B cell (primary cell): ENCODE measurements at places on chromosomes 13 and 19.

DNA sequence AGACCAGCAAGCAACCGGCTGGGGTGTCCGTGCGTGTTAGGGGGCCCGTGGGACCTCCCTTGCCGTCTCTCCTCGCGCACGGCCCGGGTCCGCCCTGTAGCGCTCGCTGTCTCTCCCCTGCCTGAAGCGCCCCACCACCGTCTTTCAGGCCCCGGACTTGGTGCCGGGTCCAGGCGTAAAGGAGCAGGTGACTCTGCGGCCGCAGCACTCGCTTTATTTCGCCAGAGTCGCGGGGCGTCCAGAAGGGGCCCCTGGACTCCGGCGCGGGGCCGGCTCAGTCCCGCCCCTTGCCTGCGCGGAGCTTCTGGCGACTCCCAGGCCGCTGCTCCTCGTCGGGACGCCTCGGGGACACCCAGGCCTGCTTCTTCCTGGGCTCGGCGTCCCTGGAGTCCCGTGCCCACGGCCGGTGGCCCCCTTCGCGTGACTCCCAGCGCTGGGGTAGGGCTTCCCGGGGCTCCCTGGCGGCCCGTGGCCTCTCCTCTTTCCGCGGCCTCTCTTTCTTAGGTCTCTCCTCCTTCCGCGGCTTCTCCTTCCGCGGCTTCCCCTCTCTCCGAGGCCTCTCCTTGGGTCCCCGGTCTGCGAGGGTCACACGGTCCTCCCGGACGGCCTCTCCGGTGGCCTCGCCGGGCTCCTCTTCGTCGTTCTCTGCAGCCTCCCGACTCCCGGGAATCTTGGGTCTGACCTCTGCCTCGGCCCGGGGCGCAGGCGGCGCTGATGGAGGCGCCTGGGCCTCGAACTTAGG is 3.1 kb downstream of the AMH start:
- peak; percentile 64 for DNase-seq

- no peak for DNase-seq
These were observed 2.7 kb upstream of the MADCAM1 start for GRCh38 chr19:493391-494170.

GRCh38 chr13:75079226-75079625 is 402.7 kb downstream of the TBC1D4 start:
- DNase-seq, result no peak

DNA sequence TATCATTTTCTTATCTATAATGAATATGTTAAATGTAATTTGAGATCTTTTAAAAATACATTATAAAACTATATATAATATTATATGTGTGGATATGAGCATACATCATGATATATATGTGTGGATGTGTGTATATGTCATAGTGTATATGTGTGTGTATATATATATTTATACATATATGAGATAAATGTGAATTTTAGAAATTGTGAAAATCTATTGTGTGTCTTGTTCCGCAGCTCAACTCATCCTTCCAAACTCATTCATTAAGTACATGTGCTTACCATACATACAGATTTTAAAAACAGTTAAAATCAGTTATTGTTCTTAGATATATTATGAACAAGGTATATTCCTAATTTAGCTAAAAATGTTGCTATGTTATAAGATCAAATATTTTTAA is 435.2 kb upstream of the MIR17HG start:
- no peak for DNase-seq

GRCh38 chr19:47203254-47203653 is 27.7 kb downstream of the BBC3 start:
- DNase-seq, result no peak

- DNase-seq, result no peak
These were observed 50.8 kb upstream of the XPO4 start for GRCh38 chr13:20953245-20953931.

DNA sequence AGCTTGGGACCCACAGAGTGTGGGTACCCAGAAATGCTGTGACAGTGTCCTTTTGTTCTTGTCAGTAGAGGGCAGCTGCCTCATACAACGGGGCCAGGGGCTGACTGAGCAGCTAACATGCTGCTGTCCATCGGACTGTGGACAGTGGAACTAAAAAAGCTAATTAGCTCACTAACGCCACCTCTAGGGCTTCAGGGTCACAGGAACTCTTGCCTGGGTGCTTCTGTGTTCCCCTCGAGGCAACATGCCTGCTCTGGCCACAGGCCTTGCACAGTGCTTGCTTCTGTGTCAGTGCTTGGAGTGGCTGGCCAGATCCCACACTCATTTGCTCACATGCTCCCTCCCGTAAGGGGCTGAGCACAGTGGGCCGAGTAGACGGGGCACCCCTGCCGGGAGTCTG is 377.0 kb downstream of the OLFM4 start:
- DNase-seq, result no peak

DNA sequence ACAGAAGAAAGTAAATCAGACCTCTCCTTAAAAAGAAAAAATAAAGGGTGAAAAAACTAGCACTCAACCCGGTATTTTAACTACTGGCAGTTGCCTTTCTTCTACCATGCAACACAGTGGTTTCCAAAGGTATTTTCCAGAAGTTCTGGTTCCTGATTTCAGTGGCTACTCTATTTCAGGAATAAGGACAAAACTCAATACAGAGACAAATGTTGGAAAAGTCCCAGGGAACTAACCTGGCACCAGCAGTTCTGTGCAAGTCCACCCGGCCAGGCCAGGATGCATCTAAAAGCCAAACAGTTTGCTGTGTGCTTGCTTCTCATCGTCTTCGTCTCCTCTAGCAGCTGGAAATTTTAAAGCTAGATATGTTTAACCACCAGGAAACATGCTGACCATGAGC is 52.5 kb downstream of the FOXO1 start:
- no peak for DNase-seq

DNA sequence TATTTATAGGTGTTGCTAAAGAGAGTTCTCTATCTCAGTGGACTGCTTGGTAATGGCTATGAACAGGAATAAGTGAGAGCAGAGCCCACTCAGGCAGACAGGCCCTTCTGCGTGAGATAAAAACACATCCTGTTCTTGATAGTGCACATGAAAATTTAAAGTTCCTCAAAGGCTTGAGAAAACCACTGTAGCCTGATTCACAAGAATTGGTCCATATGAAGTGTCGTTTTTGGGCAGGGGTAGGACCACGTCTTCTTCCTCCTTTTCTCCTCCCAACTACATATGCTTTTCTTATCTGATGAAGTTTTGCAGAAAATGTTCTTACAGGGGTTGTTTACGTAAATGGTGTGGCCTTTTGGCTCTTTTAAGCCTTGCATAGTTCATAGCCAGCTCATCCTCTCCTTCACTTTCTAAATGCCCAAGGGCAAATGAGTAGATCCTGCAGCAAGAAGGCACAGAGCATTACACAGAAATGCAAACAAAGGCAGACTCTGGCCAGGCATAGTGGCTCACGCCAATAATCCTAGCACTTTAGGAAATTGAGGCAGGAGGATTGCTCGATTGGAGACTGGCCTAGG is 53.8 kb downstream of the RNF6 start:
- no peak for DNase-seq

DNA sequence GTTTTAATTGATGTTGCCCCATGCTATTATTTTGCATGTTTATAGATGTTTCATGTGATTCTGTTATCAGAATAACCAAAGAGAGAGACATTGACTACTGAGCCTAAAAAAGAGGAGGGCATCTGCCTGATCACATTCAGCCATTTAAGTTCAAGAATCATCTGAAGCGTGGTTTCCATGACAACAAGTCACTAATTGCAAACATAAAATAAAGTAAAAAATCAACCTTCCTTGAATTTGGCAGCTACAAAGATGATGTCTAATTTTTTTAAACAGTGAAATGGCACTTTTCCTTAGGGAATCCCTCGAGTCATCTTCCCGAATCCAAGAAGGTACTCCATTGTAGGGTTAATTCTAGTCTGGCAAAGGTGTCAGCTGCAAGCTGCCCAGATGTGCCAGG is 884.2 kb downstream of the DIAPH3 start:
- DNase-seq, result no peak

DNA sequence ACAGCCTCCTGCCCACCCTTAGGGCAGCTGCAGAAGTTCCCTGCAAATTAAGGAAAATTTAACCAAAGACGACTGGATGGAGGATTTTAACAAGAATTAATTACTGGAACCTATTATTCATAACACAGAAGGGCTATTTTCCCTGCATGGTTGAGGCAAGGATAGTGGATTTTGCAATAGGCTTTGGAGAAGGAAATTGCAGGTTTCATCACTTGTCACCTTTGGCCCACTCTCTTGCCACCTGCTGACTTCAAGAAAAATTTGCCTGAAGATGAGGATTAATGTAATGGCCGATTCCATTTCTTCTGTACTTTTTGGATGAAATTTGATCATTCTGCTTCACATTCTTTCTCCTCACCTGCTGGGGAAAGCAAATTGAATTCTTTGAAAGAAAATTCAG is 261.7 kb downstream of the FGF9 start:
- DNase-seq, result no peak

- DNase-seq, result no peak
These were observed 50.6 kb upstream of the PCDH20 start for GRCh38 chr13:61466280-61466679.

- DNase-seq, result no peak
These were observed 63.7 kb upstream of the WDFY2 start for GRCh38 chr13:51520524-51520923.

GRCh38 chr13:26372747-26373146 is 118.8 kb downstream of the CDK8 start:
- no peak for DNase-seq

DNA sequence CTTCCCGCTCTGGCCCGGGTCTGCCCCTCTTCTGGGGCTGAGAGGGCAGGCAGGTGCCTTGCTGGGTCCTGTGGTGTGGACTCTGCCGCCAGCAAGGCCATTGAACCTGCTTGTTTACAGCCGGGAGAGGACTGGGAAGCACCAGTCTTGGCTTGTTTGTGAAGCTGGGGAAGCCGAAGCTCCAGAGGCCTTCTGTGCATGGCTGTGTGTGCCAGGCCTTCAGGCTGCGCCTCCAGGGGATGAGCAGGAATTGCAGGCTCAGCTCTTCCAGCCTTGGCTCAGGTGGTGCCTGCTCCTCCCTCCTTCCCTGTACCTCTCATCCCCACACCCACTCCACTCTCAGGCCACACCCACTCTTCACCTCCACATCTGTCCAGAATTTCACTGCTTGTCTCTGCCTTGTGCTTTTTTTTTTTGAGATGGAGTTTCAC is 17.5 kb downstream of the NDUFB7 start:
- DNase-seq, result no peak

GRCh38 chr19:3509566-3509989 is 3.5 kb downstream of the FZR1 start:
- DNase-seq, result no peak

DNA sequence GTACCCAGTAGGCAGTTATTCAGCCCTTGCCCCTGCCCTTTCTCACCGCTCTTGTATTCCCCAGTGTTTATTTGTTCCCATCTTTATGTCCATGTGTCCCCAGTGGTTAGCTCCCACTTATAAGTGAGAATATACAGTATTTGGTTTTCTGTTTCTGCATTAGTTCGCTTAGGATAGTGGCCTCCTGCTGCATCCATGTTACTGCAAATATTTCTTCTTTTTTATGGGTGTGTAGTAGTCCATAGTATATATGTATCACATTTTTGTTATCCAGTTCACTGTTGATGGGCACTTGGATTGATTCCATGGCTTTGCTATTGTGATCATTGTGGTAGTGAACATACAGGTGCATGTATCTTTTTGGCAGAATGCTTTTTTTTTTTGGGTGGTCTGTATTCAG is 32.7 kb downstream of the URI1 start:
- no peak for DNase-seq

DNA sequence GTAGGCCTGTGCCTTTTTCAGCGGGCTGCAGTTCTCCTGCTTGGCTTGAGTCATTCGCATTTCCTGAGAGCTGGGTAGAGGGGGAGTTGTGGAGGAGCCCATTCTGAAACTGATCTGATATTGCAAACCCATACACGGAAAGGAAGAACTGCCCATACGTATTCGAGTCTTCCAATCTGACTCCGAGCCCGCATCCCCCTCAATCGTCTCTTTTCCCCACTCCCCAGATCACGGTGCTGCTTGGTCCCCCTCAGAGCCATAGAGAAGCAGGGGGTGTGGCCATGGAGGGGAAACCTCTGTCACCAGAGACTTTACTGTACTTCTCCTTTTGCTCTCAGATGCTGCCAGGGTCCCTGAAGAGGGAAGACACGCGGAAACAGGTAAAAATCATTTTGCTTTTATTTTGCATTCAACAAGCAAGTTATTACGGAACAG is at the start of gene CD22:
TSS of gene CD22 (plus strand) at position 337 of the 435 bp plus-strand sequence. CDS start 2,854 bp downstream, outside the sequence.
- peak; percentile 90 for DNase-seq

DNA sequence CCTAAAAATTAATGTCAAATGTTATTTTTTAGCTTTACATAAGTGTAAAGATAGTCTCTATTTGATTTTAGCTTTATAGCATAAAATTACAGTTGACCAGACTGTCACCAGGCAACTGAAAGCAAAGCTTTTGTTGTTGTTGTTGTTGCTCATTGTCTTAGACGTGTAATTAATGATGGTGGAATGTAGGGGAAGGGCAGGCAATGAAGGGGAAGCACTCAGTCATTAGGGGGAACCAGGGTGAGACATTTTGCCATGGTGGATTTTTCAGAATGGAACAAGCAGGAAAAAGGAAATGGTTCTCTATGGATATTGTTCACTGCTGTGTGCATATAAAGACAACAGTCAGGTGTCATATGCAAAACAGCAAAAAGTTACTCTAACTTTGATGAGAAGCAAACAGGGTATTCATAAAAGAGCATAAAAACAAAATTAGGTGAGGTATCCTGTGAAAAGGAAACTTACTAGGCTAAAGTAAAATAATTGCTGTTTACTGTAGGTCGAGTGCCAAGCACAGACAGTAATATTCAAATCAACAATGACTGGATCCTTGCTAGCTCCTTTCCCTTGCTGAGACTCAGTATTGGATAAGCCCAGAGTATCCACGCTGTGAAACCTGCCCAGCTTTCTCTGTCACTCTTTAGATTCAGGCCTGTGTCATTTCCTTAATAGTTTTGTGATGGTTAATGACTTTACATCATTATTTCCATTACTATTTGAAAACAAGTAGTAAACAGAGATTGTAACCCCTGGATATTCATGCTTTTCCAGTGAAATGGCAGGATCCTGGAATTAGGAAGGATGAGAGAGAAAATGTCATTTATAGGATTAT is 110.5 kb downstream of the LRCH1 start:
- no peak for DNase-seq

GRCh38 chr13:81487151-81487550 is 1146.2 kb upstream of the SPRY2 start:
- no peak for DNase-seq

DNA sequence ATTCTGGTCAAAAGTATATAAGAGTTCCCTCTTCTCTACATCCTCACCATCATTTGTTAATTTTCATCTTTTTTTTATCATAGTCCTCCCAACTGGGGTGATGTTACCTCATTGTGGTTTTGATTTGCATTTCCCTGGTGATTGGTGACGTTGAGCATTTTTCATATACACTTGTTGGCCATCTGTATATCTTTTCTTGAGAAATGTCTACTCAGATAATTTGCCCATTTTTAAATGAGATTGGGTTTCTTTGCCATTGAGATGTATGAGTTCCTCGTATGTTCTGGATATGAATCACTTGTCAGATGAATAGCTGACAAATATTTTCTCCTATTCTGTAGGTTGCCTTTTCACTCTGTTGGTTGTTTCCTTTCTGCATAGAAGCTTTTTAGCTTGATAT is 2.4 kb downstream of the CD33 start:
- no peak for DNase-seq
